ENCODE measurements at places on chromosomes 6 and 20.

DNA sequence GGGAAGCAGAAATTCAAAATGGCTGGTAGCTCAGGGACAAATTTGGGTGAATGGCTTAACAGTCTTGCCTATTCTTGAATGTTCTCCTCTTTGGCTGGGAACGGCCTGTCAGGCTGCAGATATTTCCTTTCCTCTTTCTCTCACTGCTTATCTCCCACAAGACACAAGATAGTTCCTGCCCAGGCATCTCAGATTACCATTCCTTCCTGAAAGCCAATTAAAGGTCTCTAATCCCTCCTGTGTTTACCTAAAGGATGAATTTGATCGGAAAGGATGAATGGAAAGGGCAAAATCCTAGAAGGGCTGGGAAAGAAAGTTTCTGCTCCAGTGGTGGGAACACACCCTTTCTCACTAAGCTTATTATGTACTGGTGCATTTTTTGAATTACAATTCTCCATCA lies 95.9 kb upstream of the JAG1 start:
- DNase-seq = no peak

DNA sequence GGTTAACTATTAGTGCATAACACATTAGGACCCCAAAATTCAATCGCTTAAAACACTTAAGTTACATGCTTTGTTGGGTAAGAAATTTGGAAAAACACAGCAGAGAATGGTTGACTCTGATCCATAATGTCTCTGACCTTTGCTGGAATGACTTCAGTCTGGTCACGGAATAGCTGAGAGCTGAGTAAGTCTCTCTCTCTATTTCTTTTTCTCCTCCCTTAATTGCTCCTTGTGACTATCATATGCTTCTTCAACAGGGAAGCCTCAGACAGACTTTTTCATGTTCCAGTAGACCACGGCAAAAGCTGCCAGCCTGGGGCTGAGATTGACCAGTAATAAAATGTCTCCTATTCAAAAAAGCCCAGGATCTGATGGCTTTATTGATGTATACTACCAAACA lies 4.8 kb downstream of the OR12D1 start:
- no peak for DNase-seq

DNA sequence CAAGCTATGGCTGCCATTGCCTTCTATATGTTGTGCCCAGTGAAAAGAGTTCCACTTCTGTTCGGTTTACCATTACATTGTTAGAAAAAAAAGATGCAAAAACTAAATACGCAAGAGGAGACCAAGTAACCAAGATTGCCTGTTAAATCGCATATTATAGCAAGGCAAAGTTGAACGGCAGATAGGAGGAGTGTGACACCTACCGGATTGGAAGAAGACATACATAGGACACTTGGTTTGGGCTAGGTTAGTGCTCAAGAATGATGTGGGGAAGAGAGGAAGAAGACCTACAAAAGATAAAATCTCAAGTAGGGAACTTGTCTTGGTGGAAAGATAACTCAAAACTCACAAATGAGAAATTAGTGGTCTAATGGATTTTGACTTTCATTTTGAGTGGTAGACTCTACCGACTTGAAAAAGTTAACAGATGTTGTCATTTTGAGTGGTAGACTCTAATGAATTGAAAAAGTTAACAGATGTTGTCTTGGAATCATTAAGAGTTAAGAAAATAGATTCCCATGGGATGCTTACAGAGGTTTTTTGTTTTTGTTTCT lies 95.5 kb downstream of the F13A1 start:
- DNase-seq = no peak

DNA sequence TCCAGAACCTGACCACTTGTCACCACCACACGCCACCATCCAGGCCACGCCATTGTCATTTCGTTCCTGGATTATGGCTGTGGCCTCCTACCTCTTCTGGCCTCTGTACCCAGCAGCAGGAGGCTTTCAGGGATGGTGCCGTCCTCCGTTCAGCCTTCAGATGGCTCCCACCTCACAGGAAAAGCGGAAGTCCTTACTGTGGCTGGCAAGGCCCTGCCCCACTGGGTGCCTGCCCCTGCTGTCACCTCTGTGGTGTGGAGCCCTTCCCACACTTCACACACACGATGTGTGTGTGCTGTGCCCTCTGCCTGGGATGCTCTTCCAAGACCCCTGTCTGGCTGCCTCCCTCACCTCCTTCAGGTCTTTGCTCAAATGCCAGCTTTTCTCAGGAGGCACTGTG lies 69.4 kb downstream of the INSM1 start:
- no peak for DNase-seq

- no peak for DNase-seq
Measured at GRCh38 chr6:15948930-15949900, 179.7 kb upstream of the MYLIP start.

DNA sequence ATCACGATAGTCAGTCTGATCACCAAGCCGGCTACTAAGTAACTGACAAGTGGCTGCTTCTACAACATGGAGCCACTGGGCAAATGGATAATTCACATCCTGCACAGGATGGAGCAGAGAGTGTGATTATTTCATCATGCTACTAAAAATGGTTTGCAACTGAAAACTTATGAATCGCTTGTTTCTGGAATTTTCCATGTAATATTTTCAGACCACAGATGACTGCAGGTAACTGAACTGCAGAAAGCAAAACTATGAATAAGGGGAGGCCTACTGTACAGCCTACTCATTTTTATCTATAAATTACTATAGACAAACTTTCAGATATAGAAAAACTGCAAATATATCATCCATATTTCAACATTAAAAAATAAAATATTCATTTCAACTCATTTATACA lies 91.5 kb downstream of the EPB41L2 start:
- no peak for DNase-seq

- no peak for DNase-seq
Measured at GRCh38 chr20:51175156-51175555, 152.2 kb upstream of the KCNG1 start.

DNA sequence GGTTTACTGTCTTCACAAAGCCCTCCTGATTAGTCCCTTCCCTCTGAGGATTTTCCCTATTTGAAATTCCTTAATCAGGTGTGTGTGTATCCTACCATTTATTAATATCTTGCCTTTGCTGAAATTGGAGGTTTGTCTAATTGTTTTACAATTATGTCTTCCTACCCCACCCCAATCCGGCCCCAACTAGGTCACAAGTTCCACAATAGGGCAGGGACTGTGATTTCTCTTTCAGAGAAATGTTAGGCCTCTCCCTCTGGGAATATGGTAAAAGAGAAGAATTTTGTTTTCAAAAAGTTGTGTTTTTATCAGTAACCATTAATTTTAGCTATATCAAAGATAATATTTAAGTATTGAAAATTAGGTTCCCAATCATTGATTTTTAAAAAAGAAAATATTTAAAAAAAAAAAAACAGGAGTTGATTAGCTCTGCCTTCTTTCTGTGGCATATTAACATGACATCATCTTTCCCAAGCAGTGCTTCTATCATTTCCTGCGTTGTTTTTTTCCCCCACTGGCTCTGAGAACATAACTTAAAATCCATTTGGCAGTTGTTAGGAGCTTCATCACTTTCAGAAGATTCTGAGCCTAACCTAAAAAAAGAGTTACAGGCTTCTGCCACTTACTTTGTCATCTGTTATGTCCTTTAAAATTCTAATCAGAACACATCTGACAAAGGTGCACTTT lies 36.1 kb downstream of the BLOC1S5 start:
- no peak for DNase-seq

GRCh38 chr6:33202799-33203198 lies 1.7 kb upstream of the HSD17B8 start:
- no peak for DNase-seq

DNA sequence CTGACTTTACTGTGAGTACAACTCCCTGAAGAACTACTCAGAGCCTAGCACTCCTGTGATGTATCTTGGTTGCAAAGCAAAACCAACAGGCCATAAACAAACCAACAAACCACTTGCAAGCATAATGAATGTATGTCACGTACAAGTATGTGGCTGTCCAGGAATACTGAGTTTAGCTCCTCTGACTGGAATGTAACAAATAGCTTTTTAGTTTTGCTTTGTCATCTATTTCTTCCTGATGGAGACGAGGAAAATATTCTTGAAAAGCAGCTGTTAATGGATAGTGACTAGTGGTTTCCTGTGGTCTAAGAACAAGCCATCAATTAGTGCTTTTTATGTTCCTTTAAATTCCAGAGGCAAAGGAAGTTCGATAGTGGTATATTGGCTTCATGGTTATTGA lies 101.9 kb upstream of the LY86 start:
- DNase-seq = no peak

GRCh38 chr6:22833191-22833590 lies 263.8 kb downstream of the HDGFL1 start:
- no peak for DNase-seq

DNA sequence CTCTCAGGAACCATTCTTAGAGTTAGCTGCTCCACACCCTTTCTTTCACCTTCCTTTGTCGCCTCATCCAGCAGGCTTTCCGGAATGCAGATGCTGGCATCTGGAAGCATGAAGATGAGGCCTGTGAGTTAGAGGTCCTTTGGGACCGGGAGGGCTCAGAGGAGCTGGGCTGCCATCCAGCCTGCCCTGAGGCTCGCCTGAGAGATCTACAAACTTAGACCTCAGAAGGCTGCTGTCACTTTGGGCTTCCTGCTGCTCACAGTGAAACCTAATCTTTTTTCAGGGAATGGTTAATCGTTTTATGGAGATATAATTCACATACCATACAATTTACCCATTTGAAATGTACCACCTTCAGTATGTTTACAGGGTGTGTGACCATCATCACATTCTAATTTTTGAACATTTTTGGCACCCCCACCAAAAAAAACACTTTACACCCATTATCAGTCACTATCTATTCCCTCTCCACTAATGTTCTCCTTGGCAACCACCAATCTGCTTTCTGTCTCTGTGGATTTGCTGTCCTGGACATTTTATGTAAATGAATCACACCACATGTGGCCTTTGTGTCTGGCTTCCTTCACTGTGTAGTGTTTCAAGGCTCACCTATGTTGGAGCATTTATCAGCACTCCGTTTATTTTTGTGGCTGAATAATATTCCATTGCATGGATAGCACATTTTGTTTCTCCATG lies 20.0 kb upstream of the MPC1 start:
- DNase-seq = no peak

GRCh38 chr6:132135409-132135808 lies 184.2 kb upstream of the CCN2 start:
- DNase-seq = no peak

- no peak for DNase-seq
Measured at GRCh38 chr20:11229772-11230171, 556.0 kb upstream of the JAG1 start.

DNA sequence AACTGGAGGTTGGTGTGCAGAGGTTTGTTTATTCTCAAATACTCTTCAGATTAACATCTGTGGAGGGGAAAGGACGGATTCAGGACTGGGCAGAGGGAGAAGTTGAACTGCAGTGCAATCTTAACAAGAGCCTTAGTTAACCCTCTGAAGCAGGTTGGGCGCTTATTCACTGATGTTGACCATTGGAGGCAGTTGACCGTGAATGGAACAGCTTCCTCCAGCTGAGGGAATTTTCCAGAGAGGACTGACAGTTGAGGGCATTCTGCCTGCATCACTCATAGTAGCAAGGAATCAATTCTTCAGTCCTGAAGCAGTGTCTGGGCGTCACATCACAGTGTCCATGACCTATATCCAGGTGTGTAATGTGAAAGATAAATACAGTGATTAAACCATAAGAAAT lies 80.9 kb downstream of the PLCB4 start:
- no peak for DNase-seq

DNA sequence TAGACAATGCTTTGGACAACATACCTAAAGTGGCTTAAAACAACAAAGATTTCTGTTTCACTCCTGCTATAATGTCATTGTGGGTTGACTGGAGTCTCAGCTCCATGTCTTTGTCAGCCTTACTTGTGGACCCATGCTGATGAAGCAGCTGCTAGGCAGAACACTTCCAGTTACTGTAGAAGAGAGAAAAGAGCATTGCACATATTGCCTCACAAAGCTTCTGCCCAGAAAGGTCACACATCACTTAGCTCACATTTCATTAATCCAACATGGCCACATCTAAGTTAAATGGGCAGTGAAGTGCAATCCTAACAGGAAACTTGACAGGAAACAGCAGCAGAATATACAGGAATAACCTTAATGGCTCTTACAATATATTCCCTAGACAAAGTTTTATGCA lies 480.5 kb upstream of the HTR1E start:
- DNase-seq = no peak

- no peak for DNase-seq
Measured at GRCh38 chr6:153787341-153787606, 251.8 kb upstream of the OPRM1 start.

- DNase-seq = peak; percentile 2
Measured at GRCh38 chr6:70956451-70957283, at the start of gene B3GAT2. Gene B3GAT2 (minus strand): TSS chr6:70957060. CDS start chr6:70956429, 631 bp downstream.

GRCh38 chr6:149454346-149454848 lies 30.4 kb downstream of the ZC3H12D start:
- DNase-seq = no peak

GRCh38 chr6:155528982-155529453 lies 73.4 kb upstream of the NOX3 start:
- no peak for DNase-seq

DNA sequence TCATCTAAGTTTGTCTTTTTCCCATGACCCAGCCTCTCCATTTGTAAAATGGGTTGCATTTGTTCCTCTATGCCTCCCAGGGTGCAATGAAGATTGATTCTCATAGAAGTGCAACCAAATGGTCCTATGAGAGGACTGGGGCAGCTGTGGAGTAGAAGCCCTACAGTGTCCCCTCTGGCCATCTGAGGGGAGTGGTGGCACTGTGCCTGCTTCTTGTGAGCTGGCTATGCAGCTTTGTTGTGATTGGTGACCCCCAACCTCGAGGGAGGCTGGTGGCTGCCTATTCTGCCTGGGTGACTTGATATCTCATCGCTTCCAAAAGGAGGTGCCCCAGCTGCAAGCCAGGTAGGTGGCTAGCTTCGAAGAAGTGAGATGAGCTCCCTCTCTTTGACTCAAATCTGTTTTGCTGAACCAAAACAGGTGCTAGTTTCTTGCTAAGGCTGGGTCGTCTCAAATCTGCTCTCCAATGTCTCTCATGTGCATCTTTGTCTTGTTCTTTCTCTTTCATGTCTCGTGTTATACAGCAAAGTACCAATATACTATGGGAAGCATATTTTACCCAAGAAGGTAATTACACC lies 33.9 kb downstream of the TXLNB start:
- no peak for DNase-seq

DNA sequence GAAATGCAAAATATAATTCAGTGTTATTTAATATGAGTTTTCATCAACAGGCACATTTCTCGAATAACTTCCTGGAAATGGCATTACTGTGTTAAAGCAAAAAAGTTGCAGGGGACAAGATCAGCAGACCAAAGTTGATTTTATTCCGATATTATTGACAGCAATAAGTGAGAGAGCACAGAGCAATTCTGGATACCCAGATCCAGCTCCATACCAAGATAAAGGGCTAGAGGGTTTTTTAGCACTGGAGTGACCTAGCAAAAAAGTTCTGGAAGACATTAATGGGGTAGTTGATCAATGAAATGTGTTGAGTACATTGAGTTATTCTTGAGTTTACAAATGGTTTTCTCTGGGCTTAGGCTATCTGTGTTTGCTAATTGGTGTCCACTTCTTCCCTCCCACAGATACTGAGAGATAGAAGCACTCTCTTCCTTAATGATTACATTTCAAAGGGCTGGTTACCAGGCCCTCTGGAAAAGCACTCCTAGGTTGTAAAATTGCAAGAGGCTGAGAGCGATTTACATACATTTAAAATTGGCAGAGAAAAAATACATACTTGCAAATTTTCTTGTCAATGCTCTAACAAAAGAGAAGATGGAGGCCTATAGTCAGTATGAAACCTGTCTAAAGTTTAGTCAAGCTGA lies 47.0 kb upstream of the MANEA start:
- DNase-seq = no peak

- DNase-seq = no peak
Measured at GRCh38 chr6:21772477-21772876, 178.9 kb downstream of the SOX4 start.

- no peak for DNase-seq
Measured at GRCh38 chr6:35719404-35719829, 17.4 kb upstream of the ARMC12 start.

All from activated T-cell treated with anti-CD3 and anti-CD28 coated beads for 48 hours (primary cell).